ENCODE measurements at places on chromosomes 6 and 20.

DNA sequence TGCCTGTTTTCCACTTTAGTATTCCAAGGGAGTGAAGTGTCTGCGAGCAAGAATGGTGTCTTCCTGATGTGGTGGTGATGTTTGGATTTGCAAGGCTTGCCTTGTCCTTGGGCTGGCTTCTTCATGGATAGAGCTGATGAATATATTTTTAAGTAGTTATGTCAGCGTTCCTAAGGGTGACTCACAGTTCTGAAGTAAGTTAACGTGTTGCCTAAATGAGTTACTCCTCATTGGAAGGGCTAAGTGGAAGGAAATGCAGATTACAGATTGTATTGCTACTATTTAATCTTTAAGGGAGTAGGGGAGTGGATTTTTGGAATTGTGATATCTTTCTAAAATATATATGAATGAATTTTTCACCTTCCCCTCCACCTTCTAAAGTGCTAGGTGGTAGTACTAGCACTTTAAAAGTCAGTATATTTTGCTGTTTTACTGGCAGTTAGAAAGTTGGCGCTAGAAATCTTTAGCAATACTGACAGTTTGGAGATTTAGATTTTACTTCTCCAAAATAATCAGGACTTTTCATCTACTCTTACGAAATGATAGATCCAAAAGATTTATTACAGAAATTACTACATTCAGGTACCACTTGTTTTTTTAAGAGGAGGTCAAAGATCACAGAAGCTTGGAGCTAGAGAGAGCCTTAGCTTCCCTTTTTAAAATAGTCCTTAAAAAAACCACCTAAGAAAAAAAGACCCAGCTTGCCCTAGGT lies 197.4 kb downstream of the JARID2 start:
- peak; percentile 78 for DNase-seq

DNA sequence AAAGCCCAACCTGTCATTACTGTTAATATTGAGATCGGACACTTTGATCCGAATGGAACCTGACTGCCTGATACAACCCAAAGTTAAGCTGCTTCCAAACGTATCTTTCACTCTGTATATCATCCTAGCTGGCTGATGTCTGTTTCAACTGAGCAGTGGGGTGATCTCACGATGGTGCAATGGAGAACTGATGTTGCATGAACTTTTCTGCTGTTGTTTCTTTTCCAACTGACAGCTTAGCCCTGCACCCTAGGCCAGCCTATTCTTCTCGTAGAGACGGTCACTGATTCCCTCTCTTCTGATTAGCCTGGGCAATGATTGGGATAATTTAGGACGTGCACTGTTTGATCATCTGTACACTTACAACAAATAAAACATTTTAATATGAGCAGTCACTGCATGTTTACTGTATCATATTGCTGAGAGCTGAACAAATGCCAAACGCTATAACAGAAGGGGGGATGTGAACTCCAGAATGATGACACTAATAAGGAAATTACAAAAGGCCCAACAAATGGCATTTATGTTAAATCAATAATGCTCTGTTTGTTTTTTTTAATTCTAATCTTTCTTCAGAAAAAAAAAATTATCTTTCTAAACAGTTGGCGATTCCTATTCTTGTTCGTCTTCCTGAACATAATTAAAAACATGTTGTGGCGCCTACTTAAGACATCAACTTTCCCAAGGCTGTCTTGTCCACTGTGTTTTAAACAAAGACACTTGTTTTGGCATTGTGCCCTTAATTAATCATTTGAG lies 184.8 kb downstream of the ZNF217 start:
- no peak for DNase-seq

GRCh38 chr6:92024881-92025280 lies 1394.5 kb downstream of the EPHA7 start:
- DNase-seq = no peak

- DNase-seq = no peak
These were observed 226.4 kb upstream of the ZNF217 start for GRCh38 chr20:53819973-53820451.

GRCh38 chr20:10798811-10799210 lies 125.0 kb upstream of the JAG1 start:
- no peak for DNase-seq

GRCh38 chr6:127381384-127381783 lies 38.0 kb upstream of the ECHDC1 start:
- DNase-seq = no peak
